SK-N-DZ (cell line): ENCODE measurements at places on chromosomes 6 and 20.
A peak's percentile ranks its signal among the peaks of the same experiment; 100 is the strongest.

DNA sequence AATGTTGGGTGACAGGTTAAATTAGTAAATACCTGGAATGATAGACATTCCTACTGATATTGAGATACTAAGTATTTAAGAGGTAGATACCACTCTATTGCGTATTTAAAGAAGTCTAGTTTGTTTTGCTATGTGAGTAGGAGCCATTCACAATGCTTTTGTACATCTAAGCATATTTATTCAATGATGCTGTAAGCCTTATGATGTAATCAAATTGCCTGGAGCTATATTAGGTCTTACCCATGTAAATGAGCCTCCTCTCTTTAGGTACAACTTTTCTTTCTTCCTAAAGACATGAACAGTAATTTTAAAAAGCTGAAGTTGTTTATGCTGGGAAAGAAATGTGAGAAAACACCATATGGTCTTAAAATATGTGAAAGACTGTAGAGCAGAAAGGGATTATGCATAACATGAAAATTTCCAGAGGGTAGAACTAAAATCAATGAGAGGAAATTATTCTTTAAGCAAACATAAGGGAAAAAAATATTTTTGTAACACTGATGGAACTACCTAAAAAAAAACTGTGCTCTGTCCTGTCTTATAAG is 526.7 kb downstream of the EPHA7 start:
- no peak for DNase-seq

DNA sequence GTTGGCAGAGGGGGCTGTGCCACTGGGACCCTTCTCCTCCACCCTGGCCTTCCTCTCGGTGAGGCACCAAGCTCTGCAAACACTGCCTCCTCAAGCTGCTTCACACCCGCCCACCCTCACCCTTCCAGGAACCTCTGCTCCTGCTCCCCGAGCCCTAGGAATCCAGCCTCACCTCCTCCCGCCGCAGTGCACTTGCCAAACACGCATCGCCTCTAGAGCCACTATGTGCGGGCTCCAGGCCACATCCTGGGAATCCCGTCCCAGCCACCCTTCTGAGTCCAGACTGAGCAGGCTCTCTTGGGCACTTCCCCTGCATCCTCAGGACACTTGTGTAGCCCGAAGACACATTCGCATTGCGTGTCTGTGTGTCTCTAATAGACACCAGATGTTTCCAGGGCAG is 18.5 kb downstream of the PSMG4 start:
- DNase-seq: no peak

- DNase-seq: no peak
Measured at GRCh38 chr6:93196406-93196970, 222.9 kb downstream of the EPHA7 start.

DNA sequence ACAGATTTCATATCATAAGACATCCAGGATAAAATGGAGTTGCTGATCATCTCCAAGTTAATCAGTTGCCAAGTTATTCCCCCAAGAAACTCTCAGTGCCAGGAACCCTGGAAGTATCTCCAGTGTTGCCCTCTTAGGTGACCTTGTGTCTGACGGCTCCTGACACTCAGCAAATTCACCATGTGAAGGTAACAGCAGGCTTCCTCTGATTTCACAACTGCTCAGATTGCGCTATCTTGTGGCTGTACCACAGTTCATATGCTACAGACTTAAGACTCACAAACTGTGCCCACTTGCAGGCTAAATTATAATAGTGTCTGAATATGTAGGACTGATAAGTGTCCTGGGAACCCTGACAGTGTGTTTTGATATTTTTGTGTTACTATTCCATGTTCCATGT is 186.6 kb upstream of the OPRM1 start:
- DNase-seq: no peak

DNA sequence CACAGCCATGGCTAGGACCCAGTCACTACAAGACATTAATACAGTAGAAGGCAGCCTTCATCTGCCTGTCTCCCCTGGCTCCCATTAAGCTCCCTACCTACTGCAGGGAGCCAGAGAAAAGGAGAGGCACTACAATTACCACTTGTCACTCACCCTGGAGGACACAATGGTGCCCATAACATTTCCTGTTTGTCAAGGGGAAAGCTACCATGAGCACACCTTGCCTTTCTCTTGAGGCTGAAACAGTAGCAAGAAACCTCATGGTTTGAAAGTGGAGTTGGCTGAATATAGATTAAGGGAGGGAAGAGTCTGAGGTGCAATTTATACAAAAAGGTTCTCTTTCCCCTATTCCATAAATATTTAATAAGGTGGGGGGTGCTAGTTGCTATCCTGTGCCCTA is 27.9 kb downstream of the STK38 start:
- no peak for DNase-seq

GRCh38 chr6:106056060-106056745 is 29.9 kb upstream of the PRDM1 start:
- no peak for DNase-seq

DNA sequence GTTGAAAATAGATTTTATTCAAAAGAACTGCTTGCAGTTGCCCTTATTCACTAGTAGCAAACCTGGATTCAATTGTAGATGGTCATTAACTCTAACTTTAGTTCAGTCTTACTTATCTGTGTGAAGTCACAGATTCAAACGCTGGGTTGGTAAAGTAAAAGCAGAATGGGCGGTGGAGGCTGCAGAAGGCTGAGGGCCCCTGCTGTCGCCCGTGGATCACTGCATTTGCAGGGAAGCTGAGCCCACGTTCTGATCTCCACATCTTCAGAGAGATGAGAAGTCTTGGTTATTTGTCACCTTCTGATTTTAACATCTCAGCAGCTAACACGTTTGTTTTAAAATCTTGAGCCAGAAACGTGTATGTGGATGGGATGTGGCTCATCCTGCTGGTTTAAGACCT is 75.1 kb downstream of the SNX9 start:
- no peak for DNase-seq

GRCh38 chr6:111406200-111406721 is 76.8 kb downstream of the REV3L start:
- no peak for DNase-seq

GRCh38 chr6:154522576-154522975 is 12.1 kb upstream of the CNKSR3 start:
- no peak for DNase-seq

- DNase-seq: no peak
Measured at GRCh38 chr20:25160467-25160866, 35.0 kb upstream of the ENTPD6 start.

GRCh38 chr20:50820515-50821256 is 25.8 kb downstream of the BCAS4 start:
- DNase-seq: no peak

DNA sequence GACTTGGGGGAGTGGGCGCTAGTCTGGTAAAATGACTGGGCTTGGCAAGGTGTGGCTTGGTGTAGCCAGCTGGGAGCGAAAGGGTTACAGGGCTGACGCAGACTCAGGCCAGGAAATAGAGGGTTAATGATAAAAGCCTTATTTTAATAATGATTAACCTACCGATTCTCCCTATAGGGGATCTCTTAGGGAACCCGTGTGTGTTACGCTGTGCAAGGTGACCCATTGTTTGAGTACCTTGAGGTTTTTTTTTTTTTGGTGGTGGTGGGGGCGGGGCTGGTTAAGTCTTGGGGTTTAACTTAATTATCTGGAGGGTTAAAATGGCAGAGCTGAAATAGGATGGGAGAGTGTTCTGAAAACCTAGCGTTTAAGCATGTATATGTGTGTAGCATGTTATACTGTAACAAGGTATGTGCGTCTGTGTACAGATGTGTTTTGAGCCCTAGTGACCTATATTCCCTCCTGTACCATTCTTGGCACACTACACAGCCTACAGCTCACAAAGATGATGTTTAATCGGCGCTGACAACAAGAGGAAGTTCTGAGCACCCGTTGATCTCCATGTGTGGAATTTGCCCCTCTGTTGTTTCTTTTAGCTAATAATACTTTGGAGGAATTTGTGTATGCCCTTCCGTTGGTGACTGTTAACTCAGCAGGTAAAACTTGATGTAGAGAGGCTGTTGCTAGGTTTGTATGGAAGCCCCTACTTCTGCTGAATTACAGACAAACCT is 1.3 kb downstream of the CARMIL1 start:
- DNase-seq: no peak

GRCh38 chr6:147447835-147448611 is 60.5 kb upstream of the SAMD5 start:
- DNase-seq: no peak

- DNase-seq: no peak
Measured at GRCh38 chr6:39197521-39197920, 31.8 kb downstream of the KCNK5 start.

- peak; percentile 75 for DNase-seq
Measured at GRCh38 chr20:16803965-16804792, 56.0 kb downstream of the OTOR start.

- no peak for DNase-seq
Measured at GRCh38 chr20:12023194-12023795, 105.6 kb downstream of the BTBD3 start.

DNA sequence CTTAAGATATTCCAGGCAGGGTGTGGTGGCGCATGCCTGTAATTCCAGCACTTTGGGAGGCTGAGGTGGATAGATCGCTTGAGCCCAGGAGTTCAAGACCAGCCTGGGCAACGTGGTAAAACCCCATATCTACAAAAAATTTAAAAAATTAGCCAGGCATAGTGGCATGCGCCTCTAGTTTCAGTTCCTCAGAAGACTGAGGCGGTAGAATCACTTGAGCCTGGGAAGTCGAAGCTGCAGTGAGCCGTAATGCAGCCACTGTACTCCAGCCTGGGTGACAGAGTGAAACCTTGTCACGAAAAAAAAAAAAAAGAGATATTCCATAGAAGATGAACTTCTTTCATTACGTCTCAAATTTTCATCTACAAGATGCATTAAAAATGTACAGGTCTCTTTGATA is 46.7 kb upstream of the ISM1 start:
- no peak for DNase-seq

DNA sequence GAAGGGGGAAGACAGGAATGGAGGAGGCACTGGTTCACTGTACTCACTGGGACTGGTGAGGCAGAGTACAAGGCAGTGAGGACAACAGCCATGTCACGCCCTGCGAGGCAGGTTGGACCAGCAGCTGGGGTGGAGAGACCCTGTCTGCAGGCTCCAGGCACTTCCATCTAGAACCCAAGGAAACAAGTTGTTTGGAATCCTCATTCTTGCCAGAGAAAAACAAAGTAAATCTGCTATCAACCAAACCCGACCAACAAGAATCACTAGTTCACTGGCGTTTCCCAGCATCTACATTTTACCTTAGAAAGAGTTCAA is 98.5 kb upstream of the CDYL start:
- no peak for DNase-seq

- DNase-seq: no peak
Measured at GRCh38 chr20:47929368-47930115, 144.3 kb upstream of the SULF2 start.

- DNase-seq: no peak
Measured at GRCh38 chr6:148151896-148152643, 190.6 kb upstream of the SASH1 start.

- no peak for DNase-seq
Measured at GRCh38 chr6:170266061-170266825, 24.6 kb downstream of the DLL1 start.

DNA sequence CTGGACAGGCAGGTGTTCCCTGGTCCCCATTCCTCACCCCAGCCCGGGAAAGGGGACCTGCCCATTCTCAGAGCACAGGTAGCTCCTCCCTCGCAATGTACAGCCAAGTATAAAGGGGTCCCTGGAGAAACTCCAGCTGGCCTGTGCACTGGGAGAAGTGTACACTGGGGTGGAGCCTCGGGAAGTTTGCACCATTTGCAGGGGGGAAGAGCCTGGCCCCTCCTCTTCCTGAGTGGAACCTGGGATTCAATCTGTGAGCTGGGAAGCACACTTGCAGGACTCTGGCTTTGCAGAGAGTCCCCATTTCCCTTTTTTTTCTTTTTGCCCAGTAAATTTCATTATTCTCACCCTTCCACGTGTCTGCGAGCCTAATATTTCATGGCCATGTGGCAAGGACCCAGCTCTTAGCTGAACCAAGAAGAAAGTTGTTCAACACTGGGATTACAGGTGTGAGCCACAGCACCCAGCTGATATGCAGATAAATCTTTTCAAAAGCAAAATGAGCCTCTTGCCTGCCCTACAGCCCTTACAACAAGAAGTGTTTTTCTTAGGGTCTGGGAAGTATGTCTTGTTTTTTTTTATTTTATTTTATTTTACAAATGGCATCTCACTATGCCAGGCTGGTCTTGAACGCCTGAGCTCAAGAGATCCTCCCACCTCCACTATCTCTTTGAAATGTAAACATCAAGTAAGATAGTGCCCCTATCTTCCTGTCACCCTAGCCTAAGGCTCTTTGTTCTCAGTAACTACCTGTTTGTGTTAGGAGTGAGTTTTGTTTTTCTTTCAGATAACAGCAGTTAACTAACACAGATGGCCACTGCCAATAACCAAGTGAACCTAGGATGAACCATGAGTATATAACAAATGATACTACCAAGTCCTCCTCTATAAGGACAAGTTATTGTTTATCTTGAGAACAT is 9.3 kb upstream of the RNGTT start:
- DNase-seq: no peak

DNA sequence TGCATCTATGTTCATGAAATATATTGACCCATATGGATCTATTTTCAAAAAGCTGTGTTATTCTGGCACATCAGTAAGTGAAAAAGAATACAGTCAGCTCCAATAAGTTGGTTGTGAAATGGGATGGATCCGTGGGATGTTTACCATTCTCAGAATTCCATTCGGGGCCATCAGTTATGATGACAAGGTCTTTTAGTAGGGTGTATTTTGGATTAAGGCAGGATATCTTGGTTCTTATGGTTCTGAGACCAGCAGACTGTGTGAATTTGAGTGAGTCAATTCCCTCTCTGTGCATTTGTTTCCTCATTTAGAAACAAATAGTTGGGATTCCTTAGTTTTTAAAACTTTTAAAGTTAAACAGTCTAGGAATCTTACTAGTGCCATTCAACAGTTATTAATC is 287.4 kb downstream of the CD109 start:
- no peak for DNase-seq

GRCh38 chr6:123309130-123309529 is 313.1 kb downstream of the CLVS2 start:
- no peak for DNase-seq

GRCh38 chr6:140445474-140446004 is 1071.1 kb upstream of the CITED2 start:
- DNase-seq: peak; percentile 3

DNA sequence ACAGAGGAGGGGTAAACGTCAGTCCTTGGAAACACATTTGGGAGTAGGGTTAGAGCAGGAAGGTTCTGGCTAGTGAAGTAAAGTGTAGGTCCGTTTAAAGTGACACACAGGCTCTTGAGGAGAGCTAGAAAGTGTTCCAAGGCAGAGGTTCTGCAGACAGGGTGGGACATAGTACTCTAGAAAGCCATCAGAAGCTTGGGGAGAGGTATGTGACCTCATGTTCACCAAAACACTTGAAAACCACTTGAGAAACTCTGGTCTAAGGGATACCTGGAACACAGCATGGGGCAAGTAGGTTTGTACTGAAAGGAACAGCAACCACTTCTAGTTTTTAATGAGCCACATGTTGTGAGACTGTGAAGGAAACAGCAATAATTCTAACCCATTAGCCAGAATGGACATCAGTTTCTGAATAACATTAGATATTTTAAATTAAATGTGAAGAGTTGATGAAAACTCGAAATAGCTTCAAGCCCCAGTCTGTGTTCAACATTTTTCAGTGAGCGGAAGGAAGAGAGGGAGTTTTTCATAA is 49.0 kb downstream of the SOBP start:
- no peak for DNase-seq

- peak; percentile 29 for DNase-seq
Measured at GRCh38 chr6:37171201-37171969, 1.4 kb downstream of the PIM1 start.

GRCh38 chr6:22980446-22980845 is 411.1 kb downstream of the HDGFL1 start:
- peak; percentile 5 for DNase-seq

- no peak for DNase-seq
Measured at GRCh38 chr6:21123507-21124436, 469.8 kb upstream of the SOX4 start.
